Nucleus accumbens (tissue), 56 donors: ENCODE measurements at places on chromosomes 7 and 10.

GRCh38 chr7:44283381-44284211 is 41.8 kb downstream of the CAMK2B start:
- no peak for DNase-seq

- DNase-seq: no peak
Observed at GRCh38 chr7:156034397-156034796, 222.1 kb upstream of the SHH start.

DNA sequence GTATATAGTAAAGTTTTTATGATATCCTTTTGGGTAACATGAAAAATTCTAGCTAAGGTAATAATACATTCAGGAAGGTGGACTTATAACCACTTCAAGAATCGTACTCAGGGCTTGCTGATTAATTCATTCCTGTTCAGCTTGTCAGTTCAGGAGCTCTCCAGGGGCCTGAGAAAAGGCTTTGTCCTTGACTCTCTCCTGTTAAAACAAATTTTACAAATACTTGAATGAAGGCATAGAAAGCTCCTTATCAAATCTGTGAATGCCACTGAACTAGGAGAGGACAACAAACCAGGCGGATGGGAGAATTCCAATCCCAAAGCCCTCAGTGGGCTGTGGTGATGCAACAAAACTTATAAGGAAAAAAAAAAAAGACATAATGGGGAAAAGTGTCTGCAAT is 354.5 kb upstream of the ZMIZ1 start:
- DNase-seq: no peak

GRCh38 chr10:4154191-4154715 is 369.2 kb upstream of the KLF6 start:
- DNase-seq: no peak
